ENCODE measurements at places on chromosomes 3 and 15. TPM values are rescaled to one million over a fixed set of nuclear protein-coding genes. Genes with fewer than 3 reads are reported as not detected.

DNA sequence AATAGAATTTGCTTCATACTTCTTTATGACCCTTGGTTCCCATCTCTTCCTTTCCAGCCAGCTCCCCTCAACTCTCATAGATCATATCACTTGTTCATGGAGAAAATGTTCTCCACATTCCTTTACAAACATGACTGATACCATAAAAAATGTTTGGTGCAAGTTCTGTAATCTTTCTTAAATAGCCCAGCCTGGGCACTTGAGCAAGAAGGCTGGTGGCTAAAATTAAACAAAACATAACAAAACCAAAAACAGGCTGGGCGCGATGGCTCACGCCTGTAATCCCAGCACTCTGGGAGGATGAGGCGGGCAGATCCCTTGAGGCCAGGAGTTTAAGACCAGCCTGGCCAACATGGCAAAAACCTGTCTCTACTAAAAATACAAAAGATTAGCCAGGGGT is 8.9 kb upstream of the POLR2M start:
- DNase-seq, result peak; percentile 19
- H3K27ac ChIP-seq, result no peak overlapping the region
- no peak overlapping the region for H3K4me3 ChIP-seq
- H3K27me3 ChIP-seq, result peaks cover 3% of the 10 kb centered on the region

DIS3L gene
- total RNA-seq, result 12.2 TPM

PLCH1 gene
- not detected for total RNA-seq

EXD1 gene
- total RNA-seq, result not detected

GOLGA6L4 gene
- 0.83 TPM for total RNA-seq

CD276 gene
- total RNA-seq, result 37.5 TPM

GRCh38 chr3:174767853-174768382 is 91.2 kb upstream of the NAALADL2 start:
- H3K4me1 ChIP-seq, result no peaks in the 10 kb centered on the region
- no peaks in the 10 kb centered on the region for H3K36me3 ChIP-seq
- H3K27me3 ChIP-seq, result no peaks in the 10 kb centered on the region
- H3K4me3 ChIP-seq, result no peak overlapping the region
- DNase-seq, result peak; percentile 56

SENP8 gene
- 3.1 TPM for total RNA-seq

DNA sequence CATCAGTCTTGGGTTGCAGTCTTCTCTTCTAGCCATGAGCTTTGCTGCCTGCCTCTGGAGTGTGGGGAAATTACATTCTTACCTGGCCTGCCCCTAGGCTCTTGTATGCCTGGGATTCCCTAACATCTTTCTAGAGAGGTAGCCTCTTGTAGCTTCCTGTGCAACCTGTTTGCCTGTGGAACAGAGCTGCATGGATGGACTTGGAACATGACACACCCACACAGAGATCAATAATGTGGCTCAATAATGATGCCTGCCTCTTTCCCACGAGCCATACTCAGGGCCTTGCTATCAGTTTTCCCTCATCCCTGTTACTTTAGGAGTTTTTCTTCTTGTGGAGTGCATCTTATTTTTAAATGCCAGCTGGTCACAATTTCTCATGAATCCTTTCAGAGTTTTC is 11.4 kb downstream of the CHCHD6 start:
- no peaks in the 10 kb centered on the region for H3K36me3 ChIP-seq
- H3K4me1 ChIP-seq, result 0 out of 2 replicates have a peak, but pooled peaks cover 2% of the 10 kb centered on the region
- no peaks in the 10 kb centered on the region for H3K27me3 ChIP-seq
- H3K27ac ChIP-seq, result no peak overlapping the region
- DNase-seq, result no peak

GRCh38 chr3:134976948-134977347 is 181.9 kb downstream of the EPHB1 start:
- H3K36me3 ChIP-seq, result no peaks in the 10 kb centered on the region
- no peak overlapping the region for H3K27ac ChIP-seq
- DNase-seq, result no peak
- no peaks in the 10 kb centered on the region for H3K4me1 ChIP-seq
- H3K27me3 ChIP-seq, result no peaks in the 10 kb centered on the region

GRCh38 chr3:143277531-143277930 is 158.0 kb downstream of the CHST2 start:
- H3K27me3 ChIP-seq, result no peaks in the 10 kb centered on the region
- no peak overlapping the region for H3K4me3 ChIP-seq
- H3K36me3 ChIP-seq, result no peaks in the 10 kb centered on the region
- no peak overlapping the region for H3K27ac ChIP-seq
- no peak for DNase-seq
- no peaks in the 10 kb centered on the region for H3K4me1 ChIP-seq

- no peaks in the 10 kb centered on the region for H3K36me3 ChIP-seq
- peaks cover 4% of the 10 kb centered on the region for H3K4me1 ChIP-seq
- no peaks in the 10 kb centered on the region for H3K27me3 ChIP-seq
- no peak overlapping the region for H3K27ac ChIP-seq
- DNase-seq, result peak; percentile 89
These were observed 78.2 kb downstream of the FAIM start for GRCh38 chr3:138686771-138687221.

NKIRAS1 gene
- total RNA-seq, result 6.8 TPM

CKMT1A gene
- total RNA-seq, result not detected

ZNF35 gene
- total RNA-seq, result 19.2 TPM

GRCh38 chr15:31104003-31104402 is 2.5 kb upstream of the TRPM1 start:
- H3K36me3 ChIP-seq, result no peaks in the 10 kb centered on the region
- no peak for DNase-seq
- H3K4me3 ChIP-seq, result no peak overlapping the region
- H3K4me1 ChIP-seq, result no peaks in the 10 kb centered on the region

DNA sequence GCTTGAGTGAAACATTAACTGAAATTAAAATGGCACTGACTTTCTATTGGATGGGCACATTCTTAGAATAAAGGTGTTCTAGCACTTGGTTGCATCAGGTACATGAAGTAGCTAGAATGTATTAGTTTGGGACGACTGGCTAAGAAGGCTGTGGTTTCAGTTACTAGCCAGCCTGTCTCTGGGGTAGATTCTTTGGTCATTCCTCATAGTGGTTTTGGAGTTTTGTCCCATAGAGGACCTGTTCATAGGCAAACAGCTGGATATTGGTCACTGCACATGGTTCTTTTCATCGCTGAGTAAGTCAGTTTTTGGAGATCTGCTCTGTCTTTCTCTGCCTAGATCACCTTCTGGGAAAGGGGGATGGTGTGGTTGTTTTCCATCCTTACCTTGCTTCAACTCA is 55.3 kb downstream of the ADAMTSL3 start:
- H3K4me1 ChIP-seq, result no peaks in the 10 kb centered on the region
- DNase-seq, result peak; percentile 38
- no peak overlapping the region for H3K27ac ChIP-seq
- no peak overlapping the region for H3K4me3 ChIP-seq
- no peaks in the 10 kb centered on the region for H3K36me3 ChIP-seq

DNA sequence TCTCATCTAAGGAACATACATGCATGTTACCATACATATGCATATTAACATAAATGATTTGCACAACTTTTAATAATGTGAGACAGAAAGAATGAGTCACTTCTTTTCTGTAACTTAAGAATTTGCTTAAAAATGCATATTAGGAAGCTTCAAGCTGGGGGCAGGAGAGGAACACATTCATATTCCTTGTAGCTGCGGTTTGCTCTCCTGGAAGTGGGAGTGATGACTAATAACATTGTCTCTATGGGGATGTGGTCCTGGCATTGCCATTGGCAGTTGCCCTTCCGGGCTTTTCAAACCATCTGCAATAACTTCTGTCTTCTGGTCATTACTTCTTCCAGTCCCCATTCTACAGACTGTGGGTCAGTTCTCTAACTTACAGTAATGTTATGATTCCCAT is 15.6 kb downstream of the CHST2 start:
- no peak overlapping the region for H3K27ac ChIP-seq
- H3K4me3 ChIP-seq, result no peak overlapping the region
- H3K36me3 ChIP-seq, result no peaks in the 10 kb centered on the region
- peaks cover 1% of the 10 kb centered on the region for H3K4me1 ChIP-seq
- H3K27me3 ChIP-seq, result no peaks in the 10 kb centered on the region
